Endothelial cell of coronary artery (primary cell): ENCODE measurements at places on chromosomes 7 and 10. TPM values are rescaled to one million over a fixed set of nuclear protein-coding genes. Genes with fewer than 3 reads are reported as not detected.

The CHAT gene
- not detected in 2 replicates for total RNA-seq

The SGPL1 gene
- 19.2 and 35.5 TPM in 2 replicates for total RNA-seq

The CAV2 gene
- 149 and 215 TPM in 2 replicates for total RNA-seq

The CFAP69 gene
- 2.2 and 2.4 TPM in 2 replicates for total RNA-seq

The AKR1C8 gene
- total RNA-seq = not detected in 2 replicates

The OR6V1 gene
- not detected in 2 replicates for total RNA-seq

The ENO4 gene
- total RNA-seq = under 0.01 and 0.28 TPM in 2 replicates

The NUTM2E gene
- total RNA-seq = 0.09 TPM in 1 of 2 replicates, not detected in the other

The TAC1 gene
- total RNA-seq = not detected in 2 replicates

The PRLHR gene
- total RNA-seq = not detected in 2 replicates

The UBTD1 gene
- 41.0 and 58.7 TPM in 2 replicates for total RNA-seq

The TMEM270 gene
- not detected in 2 replicates for total RNA-seq

The TEX36 gene
- not detected in 2 replicates for total RNA-seq

The TSPAN33 gene
- 0.27 and 0.38 TPM in 2 replicates for total RNA-seq

The ITPRID1 gene
- not detected in 2 replicates for total RNA-seq

The TSPAN15 gene
- 48.3 and 70.5 TPM in 2 replicates for total RNA-seq

The ADCK2 gene
- total RNA-seq = 26.6 and 33.8 TPM in 2 replicates

The UTF1 gene
- not detected in 2 replicates for total RNA-seq

The ZNF25 gene
- total RNA-seq = 4.3 and 7.7 TPM in 2 replicates

The MINDY4 gene
- total RNA-seq = 2.6 and 4.0 TPM in 2 replicates

The CTTNBP2 gene
- total RNA-seq = 0.18 TPM in 1 of 2 replicates, not detected in the other

The CUBN gene
- 1.4 and 3.2 TPM in 2 replicates for total RNA-seq

The WEE2 gene
- 0.09 TPM in 1 of 2 replicates, not detected in the other for total RNA-seq

The C7orf57 gene
- total RNA-seq = 0.09 TPM in 1 of 2 replicates, not detected in the other

The VGF gene
- total RNA-seq = under 0.01 TPM in 1 of 2 replicates, not detected in the other

The NPTX2 gene
- 1.3 and 2.3 TPM in 2 replicates for total RNA-seq

The PDZD7 gene
- total RNA-seq = 0.27 and 0.85 TPM in 2 replicates

The CD36 gene
- total RNA-seq = 0.38 and 1.5 TPM in 2 replicates

The EN2 gene
- total RNA-seq = 0.09 TPM in 1 of 2 replicates, not detected in the other

The RSBN1L gene
- 13.8 and 16.2 TPM in 2 replicates for total RNA-seq

The PWWP2B gene
- 9.6 and 10.5 TPM in 2 replicates for total RNA-seq

The NEUROD6 gene
- total RNA-seq = not detected in 2 replicates

The MRPS24 gene
- total RNA-seq = 54.9 and 62.5 TPM in 2 replicates

The DKK1 gene
- 86.2 and 112 TPM in 2 replicates for total RNA-seq
